ENCODE measurements at places on chromosomes 2 and 18. TPM values are rescaled to one million over a fixed set of nuclear protein-coding genes. Genes with fewer than 3 reads are reported as not detected.

ABCG5 gene
- not detected for total RNA-seq

RHOB gene
- 116 TPM for total RNA-seq

SPC25 gene
- total RNA-seq = 5.0 TPM

SERPINB10 gene
- not detected for total RNA-seq

NBAS gene
- 45.7 TPM for total RNA-seq

LHCGR gene
- not detected for total RNA-seq

GALNT14 gene
- 2.1 TPM for total RNA-seq

TMEM182 gene
- 5.9 TPM for total RNA-seq

KCNK3 gene
- 17.8 TPM for total RNA-seq

RBM45 gene
- 11.5 TPM for total RNA-seq

MAP3K19 gene
- total RNA-seq = 2.1 TPM

CHRNG gene
- not detected for total RNA-seq

GAD1 gene
- not detected for total RNA-seq

SLC5A7 gene
- total RNA-seq = 0.23 TPM

PLCL1 gene
- total RNA-seq = 3.4 TPM

IL1R2 gene
- total RNA-seq = 195 TPM

CLEC4F gene
- 0.20 TPM for total RNA-seq

SLC4A3 gene
- 5.7 TPM for total RNA-seq
